HuH-7 (cell line): ENCODE measurements at places on chromosomes 6 and 20.

GRCh38 chr6:108293527-108294296 lies 1.1 kb upstream of the AFG1L start:
- DNase-seq: no peak

GRCh38 chr6:3902871-3903648 lies 53.9 kb downstream of the FAM50B start:
- DNase-seq: no peak

GRCh38 chr6:43944908-43945767 lies 175.1 kb downstream of the VEGFA start:
- DNase-seq: no peak

DNA sequence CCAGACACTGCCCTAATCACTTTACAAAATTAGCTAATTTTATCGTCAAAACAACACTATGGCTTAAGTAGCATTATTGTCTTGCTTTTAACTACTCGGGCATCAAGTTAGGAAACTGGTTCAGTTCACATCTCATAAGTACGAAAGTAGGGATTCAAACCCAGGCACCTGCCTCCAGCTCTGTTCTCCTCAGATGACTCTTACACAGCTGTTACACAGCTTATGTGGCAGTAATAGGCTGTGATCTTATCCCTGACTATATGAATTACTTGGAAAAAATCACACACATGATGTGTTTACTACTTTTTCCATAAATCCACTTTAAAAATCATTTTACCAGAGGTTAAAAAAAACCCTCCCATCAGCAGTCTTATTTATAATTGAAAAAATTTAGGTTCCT lies 389.2 kb upstream of the FLRT3 start:
- DNase-seq: no peak

DNA sequence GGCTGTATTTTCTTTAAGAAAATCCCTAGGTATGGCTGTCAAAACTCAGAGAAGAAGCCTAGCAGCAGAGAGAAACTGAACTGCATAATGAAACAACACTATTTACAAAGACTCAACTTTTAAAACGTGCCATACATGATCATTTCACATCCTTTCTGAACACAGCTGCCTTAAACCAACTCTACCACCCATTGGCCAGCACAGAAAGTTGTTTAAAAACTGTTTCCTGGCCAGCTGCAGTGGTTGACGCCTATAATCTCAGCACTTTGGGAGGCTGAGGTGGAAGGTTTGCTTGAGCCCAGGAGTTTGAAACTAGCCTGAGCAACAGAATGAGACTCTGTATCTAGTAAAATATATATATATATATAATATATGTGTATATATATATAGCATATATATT lies 336.4 kb upstream of the SOX4 start:
- no peak for DNase-seq
